ENCODE measurements at places on chromosomes 5 and 9. TPM values are rescaled to one million over a fixed set of nuclear protein-coding genes. Genes with fewer than 3 reads are reported as not detected.

AFAP1L1 gene
- total RNA-seq, result 4.7 TPM

EIF4EBP3 gene
- total RNA-seq, result 8.9 TPM

CTXN3 gene
- total RNA-seq, result not detected

IFNK gene
- total RNA-seq, result not detected

GRCh38 chr5:107542428-107542827 lies 128.3 kb downstream of the EFNA5 start:
- no peaks in the 10 kb centered on the region for H3K36me3 ChIP-seq
- no peak overlapping the region for H3K4me3 ChIP-seq
- H3K4me1 ChIP-seq, result 0 out of 2 replicates have a peak, but pooled peaks cover 4% of the 10 kb centered on the region
- no peak overlapping the region for H3K27ac ChIP-seq

DNA sequence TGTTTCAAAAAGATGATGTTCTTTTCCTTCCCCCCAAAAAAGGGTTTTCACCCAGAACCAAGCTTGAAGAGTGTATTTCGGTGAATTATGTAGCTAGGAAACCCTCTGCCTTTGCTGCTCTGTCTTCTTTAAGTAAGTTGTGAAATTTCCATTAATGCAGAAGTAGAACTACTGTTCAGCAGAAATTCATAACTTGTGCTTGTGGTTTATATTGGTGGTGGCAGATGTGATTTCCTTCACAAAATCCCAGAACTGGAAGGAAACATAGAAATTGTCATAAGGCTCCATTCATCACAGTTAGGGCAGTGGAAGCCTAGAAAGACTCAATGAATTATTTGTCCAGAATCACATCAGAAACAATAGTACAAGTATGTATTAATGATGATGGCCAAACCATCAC lies 42.1 kb upstream of the DAB2 start:
- no peaks in the 10 kb centered on the region for H3K27me3 ChIP-seq
- H3K4me3 ChIP-seq, result no peak overlapping the region
- no peak for DNase-seq
- H3K27ac ChIP-seq, result no peak overlapping the region
- no peaks in the 10 kb centered on the region for H3K36me3 ChIP-seq
- no peaks in the 10 kb centered on the region for H3K4me1 ChIP-seq

GRCh38 chr5:140554454-140554853 lies 2.8 kb downstream of the SRA1 start:
- H3K36me3 ChIP-seq, result peaks cover 18% of the 10 kb centered on the region
- no peak overlapping the region for H3K4me3 ChIP-seq
- DNase-seq, result no peak
- peaks cover 4% of the 10 kb centered on the region for H3K4me1 ChIP-seq
- H3K27ac ChIP-seq, result no peak overlapping the region

GRCh38 chr5:33229216-33229615 lies 211.5 kb upstream of the TARS1 start:
- no peaks in the 10 kb centered on the region for H3K4me1 ChIP-seq
- H3K4me3 ChIP-seq, result no peak overlapping the region
- DNase-seq, result no peak
- no peaks in the 10 kb centered on the region for H3K27me3 ChIP-seq

DNA sequence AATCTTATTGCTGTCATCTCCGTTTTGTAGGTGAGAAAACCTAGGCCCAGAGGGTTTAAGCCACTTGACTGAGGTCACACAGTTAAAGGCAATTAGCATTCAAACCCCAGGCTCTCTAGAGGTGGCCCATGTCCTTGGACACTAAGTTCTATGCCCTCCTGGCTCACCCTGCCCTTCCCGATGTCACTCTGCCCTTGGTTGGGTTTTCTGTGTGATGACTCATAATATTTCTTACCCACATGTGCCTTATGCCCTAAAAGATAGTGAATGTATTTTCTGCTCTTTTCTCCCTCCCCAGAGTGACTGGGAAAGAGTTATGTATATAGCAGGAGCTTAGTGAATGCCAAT lies 174.5 kb upstream of the PITX1 start:
- peak; percentile 19 for DNase-seq
- H3K27me3 ChIP-seq, result no peaks in the 10 kb centered on the region
- no peak overlapping the region for H3K4me3 ChIP-seq
